ENCODE measurements at places on chromosomes 12 and 14.

- DNase-seq, result no peak
These were observed 44.4 kb downstream of the CHST11 start for GRCh38 chr12:104501115-104501514.

DNA sequence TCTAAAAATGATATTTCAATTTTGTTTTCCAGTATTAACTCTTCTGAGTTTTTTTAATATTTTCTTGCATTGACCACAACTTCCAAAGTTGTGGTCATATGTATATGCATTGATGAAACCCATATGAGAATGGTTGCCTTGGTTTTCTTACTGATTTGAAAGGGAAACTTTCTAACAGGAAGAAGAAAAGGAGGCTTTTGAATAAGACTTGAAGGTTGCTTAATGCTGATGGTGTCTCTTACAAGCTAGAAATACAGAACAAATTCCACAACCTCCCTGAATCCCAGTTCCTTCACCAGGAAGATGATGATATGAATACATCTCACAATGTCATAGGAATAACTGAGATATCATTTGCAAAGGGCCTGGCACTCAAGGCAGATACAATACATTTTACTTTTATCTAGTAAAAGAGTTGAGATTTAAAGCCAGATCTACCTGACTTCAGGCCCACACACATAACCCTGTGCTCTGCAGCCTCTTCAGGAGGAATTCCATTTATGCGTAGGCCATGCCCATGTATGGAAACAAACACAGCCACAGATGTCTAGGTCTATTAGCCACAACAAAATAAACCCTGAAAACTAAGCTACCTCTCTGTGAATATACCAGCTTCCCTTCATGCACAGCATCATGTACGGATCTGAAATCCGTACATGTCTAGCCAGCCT, 165.4 kb upstream of the PLEKHG7 start:
- no peak for DNase-seq

- DNase-seq, result peak; percentile 71
These were observed 276.3 kb upstream of the FAR2 start for GRCh38 chr12:28872654-28873268.

- no peak for DNase-seq
These were observed 28.5 kb upstream of the NTF3 start for GRCh38 chr12:5403411-5403810.

GRCh38 chr12:49208676-49209075, 19.8 kb upstream of the TUBA1A start:
- no peak for DNase-seq

GRCh38 chr12:50507930-50508329, 3.1 kb downstream of the DIP2B start:
- no peak for DNase-seq

DNA sequence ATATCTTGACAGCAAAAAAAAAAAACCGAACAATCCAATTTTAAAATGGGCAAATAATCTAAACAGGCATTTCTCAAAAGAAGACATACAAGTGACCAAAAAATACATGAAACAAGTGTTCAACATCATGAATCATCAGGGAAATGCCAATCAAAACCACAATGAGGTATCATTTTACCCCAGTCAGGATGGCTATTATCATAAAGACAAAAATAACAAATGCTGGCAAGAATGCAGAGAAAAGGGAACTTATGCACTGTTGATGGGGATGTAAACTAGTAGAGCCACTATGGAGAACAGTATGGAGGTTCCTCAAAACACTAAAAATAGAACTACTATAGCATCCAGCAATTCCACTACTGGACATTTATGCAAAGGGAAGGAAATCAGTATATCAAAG, 448.2 kb downstream of the RGS6 start:
- DNase-seq, result no peak

- peak; percentile 19 for DNase-seq
These were observed 168.1 kb upstream of the NOVA1 start for GRCh38 chr14:26765768-26766520.

GRCh38 chr12:26318661-26319068, 123.3 kb downstream of the SSPN start:
- DNase-seq, result peak; percentile 94

GRCh38 chr14:68794130-68794850, 1.4 kb upstream of the ZFP36L1 start:
- DNase-seq, result peak; percentile 74

- DNase-seq, result no peak
These were observed 120.0 kb downstream of the DNAI7 start for GRCh38 chr12:25074954-25075353.

DNA sequence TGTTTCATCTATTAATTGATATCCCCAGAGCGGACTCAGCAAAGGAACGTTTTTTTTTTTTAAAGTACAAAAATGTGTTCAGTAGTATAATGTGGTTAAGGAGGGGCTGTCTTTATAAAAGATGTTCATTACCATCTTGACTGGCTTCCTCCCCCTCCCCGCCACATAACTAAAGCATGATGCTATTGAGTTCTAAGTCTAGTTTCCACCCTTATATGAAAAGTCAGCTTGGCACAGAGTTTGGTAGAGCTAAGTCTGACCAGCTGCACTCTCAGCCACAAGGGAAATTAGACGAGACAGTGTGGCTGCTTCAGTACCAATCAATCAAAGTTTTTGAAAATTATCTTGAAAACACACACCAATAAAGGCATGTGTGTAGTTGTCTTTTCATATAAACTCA, 1.9 kb upstream of the MYBPC1 start:
- DNase-seq, result no peak

GRCh38 chr14:68840454-68840853, 47.6 kb upstream of the ZFP36L1 start:
- DNase-seq, result no peak

DNA sequence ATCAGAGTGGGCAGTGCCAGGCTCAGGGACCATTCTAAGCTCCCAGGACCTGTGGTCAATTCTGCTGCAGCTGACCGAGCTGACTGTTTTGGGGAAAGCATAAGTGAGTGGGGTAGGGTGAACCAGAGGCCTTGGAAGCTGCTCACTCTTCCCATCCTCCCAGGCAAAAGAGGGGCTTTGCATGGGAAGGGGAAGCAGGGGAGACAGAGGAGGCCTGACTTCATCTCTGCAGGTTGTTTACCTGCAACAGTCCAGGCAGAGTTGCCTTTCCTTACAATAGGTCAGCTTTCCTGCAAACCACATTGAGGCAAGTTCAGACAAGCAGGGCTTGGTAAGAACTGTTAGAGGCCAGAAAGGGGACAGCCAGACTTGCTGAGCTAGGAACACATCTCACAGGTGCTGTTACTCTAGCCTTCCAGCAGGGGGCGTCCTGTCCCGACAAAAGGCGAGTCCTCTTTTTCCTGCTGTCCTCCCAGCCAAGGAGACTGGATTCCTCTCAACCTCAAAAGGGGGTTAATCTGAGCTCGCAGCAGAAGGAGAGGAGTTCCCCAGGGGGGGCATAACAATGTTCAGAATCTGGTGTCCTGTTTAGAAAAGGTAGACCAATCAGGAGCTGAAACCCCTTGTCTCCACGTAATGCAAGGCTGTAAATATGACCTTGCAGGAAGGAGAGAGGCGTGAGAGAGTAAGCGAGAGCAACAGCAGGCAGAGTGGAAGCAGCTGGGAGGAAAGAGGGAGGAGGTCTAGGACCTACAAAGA, 4.3 kb upstream of the DHRS2 start:
- peak; percentile 59 for DNase-seq

DNA sequence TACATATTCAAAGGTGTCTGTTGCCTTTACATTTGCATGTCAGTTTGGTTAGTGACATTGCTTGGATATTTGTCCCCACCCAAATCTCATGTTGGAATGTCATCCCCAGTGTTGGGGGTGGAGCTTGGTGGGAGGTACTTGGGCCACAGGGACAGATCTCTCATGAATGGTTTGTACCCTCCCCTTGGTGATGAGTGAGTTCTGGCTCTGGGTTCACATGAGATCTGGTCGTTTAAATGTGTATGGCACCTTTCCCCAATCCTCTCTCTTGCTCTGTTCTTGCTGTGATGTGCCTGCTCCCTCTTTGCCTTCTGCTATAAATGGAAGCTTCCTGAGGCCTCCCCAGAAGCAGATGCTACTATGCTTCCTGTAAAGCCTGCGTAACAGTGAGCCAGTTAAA, 207.9 kb upstream of the DIO3 start:
- no peak for DNase-seq

DNA sequence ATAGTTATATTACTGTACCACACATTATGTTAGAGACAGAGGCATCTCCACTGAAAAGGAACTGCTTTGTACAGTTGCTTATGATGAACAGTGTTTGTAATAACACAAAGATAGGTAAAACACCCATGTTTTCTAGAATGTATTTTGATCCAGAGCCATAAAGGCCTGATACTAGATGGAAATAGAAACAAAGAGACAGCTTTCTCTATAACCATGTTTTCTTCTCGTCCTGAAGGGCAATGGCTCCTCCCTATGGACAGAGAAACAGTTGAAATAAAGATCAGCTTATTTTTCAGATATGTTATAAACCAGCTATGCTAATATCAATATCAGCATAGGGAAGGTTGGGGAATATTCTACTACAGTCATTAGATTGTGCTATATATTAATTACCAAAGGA, 109.2 kb downstream of the ATXN7L3B start:
- peak; percentile 56 for DNase-seq

DNA sequence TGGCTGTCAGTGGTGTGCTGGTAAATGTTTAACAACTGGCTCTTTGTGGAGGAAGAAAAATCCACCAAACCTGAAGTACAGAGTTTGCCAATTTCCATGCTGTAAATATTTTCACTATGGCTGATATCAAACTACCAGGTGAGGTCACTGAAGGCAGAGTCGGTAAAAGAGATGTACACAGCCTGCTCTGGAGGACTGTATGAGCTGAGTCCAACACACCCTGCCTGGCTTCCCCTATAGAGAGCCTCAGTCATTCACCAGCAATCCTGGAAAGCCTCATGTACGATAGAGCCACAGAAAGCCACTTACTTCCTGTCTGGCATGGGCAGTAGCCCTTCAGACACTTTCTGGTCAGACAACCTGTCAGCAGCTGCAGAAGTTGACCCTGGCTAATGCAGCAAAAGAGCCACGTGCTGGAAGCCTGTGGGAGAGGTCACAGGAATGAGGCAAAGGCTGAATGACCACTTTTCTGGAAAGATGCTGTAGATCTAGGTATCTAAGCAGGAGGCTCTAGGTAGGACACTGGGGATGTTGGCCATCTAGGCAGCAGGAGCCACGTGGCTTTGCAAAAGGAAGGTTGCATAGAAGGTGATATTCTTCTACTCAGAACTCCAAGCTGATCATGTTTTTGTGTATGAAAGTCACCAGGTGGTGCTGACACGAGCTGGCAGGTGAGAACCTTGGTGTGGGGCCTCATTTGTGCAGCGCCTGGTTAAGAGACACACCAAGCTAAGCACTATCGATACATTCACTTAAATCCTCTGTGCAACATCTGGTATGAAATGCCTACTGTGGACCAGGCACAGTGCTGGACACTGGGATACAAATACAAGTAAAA, 553.9 kb downstream of the VRK1 start:
- DNase-seq, result no peak

GRCh38 chr12:49086116-49086515, 8.5 kb downstream of the DHH start:
- no peak for DNase-seq

GRCh38 chr12:22656831-22657230, 31.9 kb downstream of the ETNK1 start:
- no peak for DNase-seq

- no peak for DNase-seq
These were observed 51.5 kb upstream of the ANO4 start for GRCh38 chr12:100743060-100743459.

- DNase-seq, result peak; percentile 59
These were observed 30.3 kb downstream of the FAIM2 start for GRCh38 chr12:49873361-49873934.

DNA sequence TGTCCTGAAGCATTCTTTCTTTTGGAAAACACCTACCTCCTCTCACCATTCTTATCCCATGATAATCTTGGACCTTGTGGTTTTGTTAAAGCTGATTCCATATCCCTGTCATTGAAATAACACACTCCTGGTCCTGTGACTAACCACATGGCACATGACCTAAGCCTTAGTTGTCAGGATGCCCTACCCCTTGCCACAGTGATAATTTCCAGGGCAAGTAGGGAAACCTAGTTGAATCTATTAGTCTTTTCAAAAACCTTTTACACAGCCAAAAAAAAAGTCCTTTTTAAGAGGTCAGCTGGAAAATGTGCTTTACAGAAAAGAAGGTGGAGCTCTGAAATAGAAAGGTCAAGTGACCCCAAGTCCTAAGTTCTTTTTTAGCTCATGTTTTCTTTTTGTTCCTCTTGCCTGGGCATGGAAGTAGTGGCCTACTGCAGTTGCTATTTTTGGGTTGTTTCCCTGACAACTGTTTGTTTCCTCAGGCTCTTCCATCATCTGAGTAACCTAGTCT, 608.4 kb downstream of the LRFN5 start:
- DNase-seq, result peak; percentile 53

GRCh38 chr12:6065131-6065862, 59.2 kb downstream of the VWF start:
- no peak for DNase-seq

- DNase-seq, result no peak
These were observed 4.2 kb downstream of the SPRYD3 start for GRCh38 chr12:53074999-53075370.

- DNase-seq, result no peak
These were observed 60.5 kb downstream of the SLC38A1 start for GRCh38 chr12:46208370-46208769.

DNA sequence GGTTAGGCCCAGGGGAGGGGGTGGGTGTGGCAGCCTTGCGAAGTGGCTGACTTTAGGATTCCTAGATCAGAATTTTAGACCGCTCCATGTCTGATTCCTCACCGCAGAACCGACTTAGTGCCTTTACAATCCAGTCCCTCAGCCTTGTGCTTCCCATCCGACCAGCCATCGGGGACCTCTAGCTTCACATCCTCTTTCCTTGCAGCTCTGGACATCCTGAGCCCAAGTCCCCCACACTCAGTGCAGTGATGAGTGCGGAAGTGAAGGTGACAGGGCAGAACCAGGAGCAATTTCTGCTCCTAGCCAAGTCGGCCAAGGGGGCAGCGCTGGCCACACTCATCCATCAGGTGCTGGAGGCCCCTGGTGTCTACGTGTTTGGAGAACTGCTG, 557 bp downstream of the COPS7A start:
- peak; percentile 47 for DNase-seq

DNA sequence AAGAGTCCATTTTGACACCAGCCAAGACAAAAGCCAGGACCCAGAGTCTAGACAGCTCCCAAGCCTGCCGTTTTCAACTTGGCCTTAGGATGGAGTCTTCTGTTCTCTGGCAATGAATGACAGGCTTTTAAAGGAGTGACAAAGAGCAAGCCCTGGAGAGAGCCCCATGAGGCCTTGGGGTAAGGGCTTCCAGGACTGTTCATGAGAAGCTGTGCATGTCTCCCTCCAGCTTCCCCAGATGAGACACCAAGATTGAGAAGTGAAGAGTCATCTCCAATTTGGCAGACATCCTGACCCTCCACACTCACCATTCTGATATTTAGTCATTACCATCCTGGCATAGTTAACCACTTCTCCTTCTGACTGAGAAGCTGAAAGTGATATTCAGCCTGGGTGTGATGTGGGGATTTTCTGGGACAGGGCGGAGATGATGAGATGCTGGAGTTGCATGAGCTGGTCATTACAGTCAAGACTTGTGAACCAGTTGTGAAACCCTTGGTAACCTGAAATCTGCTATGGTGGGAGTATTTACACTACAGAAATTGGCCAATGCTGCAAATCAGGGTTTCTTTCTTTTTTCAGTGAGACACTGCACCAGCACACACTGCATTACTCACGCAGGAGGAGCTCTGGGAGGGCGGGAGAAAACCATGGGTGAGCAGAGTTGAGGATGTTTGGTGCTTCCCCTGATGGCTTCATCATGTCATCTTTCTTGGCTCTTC, 77.8 kb downstream of the VCPKMT start:
- peak; percentile 73 for DNase-seq

GRCh38 chr12:124364543-124364942, 69.7 kb downstream of the RFLNA start:
- DNase-seq, result no peak

GRCh38 chr12:5433081-5433844, 1.4 kb downstream of the NTF3 start:
- peak; percentile 34 for DNase-seq
